ENCODE measurements at places on chromosomes 12 and 14. TPM values are rescaled to one million over a fixed set of nuclear protein-coding genes. Genes with fewer than 3 reads are reported as not detected.

KRT73 gene
- polyA plus RNA-seq, result not detected

LRTM2 gene
- polyA plus RNA-seq, result not detected

CISTR gene
- polyA plus RNA-seq, result not detected

SLC25A47 gene
- 1.0 TPM for polyA plus RNA-seq

JDP2 gene
- polyA plus RNA-seq, result 20.1 TPM

TRMT5 gene
- polyA plus RNA-seq, result 5.6 TPM

SDR9C7 gene
- polyA plus RNA-seq, result not detected

SYNJ2BP gene
- 29.9 TPM for polyA plus RNA-seq

WNT5B gene
- polyA plus RNA-seq, result 3.4 TPM

CBX5 gene
- polyA plus RNA-seq, result 15.0 TPM

SCYL2 gene
- 10.3 TPM for polyA plus RNA-seq

SPTB gene
- 2.2 TPM for polyA plus RNA-seq

DLGAP5 gene
- not detected for polyA plus RNA-seq

RPS6KA5 gene
- polyA plus RNA-seq, result 0.95 TPM

KRT75 gene
- not detected for polyA plus RNA-seq

MAP1LC3B2 gene
- 4.5 TPM for polyA plus RNA-seq

GYS2 gene
- polyA plus RNA-seq, result not detected

HHIPL1 gene
- polyA plus RNA-seq, result 0.32 TPM

MSI1 gene
- polyA plus RNA-seq, result 0.80 TPM

TSPAN31 gene
- polyA plus RNA-seq, result 60.1 TPM

KRT83 gene
- not detected for polyA plus RNA-seq

GDF3 gene
- 1.6 TPM for polyA plus RNA-seq

TEX52 gene
- polyA plus RNA-seq, result not detected

OR6C2 gene
- not detected for polyA plus RNA-seq

RPS6KL1 gene
- polyA plus RNA-seq, result 3.7 TPM

TDP1 gene
- 4.8 TPM for polyA plus RNA-seq

LRRIQ1 gene
- 2.4 TPM for polyA plus RNA-seq

RFLNA gene
- 0.82 TPM for polyA plus RNA-seq

Data from kidney (tissue), 22 donors.